ENCODE measurements at places on chromosomes 12 and 14.
A peak's percentile ranks its signal among the peaks of the same experiment; 100 is the strongest.

DNA sequence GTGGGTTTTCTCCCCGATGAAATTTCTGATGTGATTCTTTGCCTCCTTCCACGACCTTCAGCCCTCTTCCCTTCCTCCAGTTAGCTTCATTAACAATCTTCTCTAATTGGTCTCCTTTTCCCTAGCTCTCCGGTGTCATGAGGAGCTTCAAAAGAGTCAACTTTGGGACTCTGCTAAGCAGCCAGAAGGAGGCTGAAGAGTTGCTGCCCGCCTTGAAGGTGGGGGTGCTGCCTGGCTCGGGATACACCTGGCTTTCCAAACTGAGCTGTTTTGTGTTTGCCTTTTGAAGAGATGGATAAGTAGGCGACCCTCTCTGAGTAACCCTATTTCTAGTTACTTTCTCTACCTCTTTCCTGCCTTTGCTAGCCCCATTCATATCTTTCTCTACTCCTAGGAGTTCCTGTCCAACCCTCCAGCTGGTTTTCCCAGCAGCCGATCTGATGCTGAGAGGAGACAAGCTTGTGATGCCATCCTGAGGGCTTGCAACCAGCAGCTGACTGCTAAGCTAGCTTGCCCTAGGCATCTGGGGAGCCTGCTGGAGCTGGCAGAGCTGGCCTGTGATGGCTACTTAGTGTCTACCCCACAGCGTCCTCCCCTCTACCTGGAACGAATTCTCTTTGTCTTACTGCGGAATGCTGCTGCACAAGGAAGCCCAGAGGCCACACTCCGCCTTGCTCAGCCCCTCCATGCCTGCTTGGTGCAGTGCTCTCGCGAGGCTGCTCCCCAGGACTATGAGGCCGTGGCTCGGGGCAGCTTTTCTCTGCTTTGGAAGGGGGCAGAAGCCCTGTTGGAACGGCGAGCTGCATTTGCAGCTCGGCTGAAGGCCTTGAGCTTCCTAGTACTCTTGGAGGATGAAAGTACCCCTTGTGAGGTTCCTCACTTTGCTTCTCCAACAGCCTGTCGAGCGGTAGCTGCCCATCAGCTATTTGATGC, 797 bp downstream of the ESPL1 start:
- no peak for DNase-seq

GRCh38 chr12:52279422-52280318, 5.2 kb downstream of the KRT86 start:
- DNase-seq = no peak

- DNase-seq = no peak
Observed at GRCh38 chr14:72686101-72686500, 207.8 kb downstream of the DPF3 start.

DNA sequence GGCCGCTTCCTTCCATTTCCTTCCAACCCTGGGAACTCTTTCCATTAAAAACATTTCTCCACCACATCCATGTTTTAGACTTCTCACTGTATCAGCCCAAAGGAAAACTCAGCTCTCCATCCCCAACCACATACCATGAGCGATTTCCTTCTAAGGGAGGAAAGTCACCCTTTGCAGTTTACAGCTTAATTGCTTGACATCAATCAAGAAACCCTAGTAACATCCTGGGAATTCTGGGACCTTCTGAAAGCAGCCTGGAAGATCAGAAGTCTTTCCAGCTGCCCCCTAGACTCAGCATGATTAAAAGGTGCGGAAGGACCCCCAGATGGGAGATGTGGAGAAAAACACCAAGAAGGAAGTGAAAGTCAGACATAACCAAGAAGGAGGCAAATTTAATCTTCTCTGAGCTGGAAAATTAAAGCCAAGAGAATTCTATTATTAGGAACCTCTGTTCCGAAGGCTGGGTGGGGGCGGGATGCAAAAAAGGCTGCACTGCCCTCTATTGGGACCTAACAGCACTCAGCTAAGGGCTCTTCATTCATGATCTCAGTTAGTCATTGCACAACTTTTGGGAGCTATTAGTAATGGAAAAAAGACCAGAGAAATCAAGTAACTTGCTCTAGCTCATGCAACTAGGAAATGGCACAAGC, 73.3 kb upstream of the PLXNC1 start:
- no peak for DNase-seq

DNA sequence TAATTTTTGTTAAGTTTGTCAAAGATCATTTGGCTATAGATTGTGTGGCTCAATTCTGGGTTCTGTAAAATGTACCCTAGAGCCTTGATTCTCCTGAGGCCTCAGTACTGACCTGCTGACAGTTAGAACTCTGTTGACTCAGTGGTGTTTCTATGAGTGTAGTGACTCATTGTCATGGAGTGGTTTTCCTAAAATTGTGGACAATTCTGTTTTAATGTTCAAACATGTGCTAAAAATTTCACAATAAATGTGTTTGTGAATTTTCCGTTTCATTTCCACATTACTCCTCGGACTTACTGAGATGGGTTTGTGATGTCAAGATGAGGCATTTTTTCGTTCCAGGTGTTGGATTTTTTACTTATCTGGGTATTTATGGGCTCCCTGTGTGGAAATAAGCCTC, 695.9 kb downstream of the TMEM121 start:
- DNase-seq = no peak

GRCh38 chr12:57887631-57888408, 41.3 kb upstream of the CTDSP2 start:
- no peak for DNase-seq

DNA sequence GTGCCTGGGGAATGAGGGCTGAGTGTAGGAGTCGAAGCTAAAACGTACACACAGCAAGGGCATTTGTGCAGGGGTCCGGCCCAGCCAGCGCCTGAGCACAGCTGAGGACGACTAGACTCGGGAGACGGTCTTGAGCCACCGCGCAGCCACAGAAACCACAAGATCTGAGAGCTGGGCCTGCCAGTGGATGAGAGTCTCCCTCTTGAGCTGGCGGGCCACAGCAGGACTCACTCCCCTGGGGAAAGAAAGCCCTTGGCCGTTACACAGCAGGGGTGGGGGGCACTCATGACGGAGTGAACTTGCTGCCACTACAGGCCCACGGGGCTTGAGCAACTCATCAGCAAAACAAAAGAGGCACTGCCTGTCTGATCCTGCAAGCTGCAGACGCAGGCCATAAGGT, 23.0 kb downstream of the STX2 start:
- DNase-seq = no peak

DNA sequence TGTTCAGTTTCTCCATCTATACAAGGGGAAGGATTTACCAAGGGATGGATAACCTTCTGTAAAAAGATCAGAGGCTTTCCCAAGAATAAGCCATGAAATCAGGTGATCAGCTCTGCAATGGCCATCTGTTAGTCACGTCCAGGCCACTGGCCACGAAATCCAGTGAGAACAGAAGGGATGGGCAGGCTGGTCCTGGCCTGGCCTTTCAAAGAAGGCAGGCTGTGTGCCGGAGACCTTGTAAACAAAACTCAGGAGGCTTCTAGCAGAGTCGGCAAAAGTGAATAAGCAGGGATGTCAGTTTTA, 68.5 kb downstream of the RNF34 start:
- no peak for DNase-seq

DNA sequence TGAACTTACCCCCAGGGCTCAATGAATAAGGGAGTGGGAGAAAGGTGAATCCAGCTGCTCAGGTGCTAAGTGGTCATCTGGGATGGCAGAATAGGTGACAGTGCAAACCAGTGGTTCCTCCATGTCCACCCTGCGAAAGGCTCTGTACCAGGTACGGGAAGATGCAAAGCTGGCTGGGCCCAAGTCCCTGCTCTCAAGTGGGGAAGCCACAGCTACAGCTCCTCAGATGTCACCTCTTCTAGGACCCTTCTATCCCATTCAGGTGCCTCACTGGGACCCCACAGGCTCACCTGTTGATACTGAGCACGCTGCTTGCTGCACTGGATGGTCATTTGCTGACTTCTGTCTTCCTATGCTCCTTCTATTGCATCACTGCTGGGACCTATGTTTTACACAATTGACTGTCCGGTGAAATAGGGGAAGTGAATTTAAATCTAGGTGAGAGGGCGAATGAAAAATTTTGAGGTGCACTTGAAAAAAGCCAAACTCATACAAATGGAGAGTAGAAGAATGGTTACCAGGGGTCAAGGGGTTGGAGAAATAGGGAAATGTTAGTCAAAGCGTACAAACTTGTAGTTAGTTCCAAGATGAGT, 20.3 kb upstream of the PPP4R4 start:
- DNase-seq = no peak

DNA sequence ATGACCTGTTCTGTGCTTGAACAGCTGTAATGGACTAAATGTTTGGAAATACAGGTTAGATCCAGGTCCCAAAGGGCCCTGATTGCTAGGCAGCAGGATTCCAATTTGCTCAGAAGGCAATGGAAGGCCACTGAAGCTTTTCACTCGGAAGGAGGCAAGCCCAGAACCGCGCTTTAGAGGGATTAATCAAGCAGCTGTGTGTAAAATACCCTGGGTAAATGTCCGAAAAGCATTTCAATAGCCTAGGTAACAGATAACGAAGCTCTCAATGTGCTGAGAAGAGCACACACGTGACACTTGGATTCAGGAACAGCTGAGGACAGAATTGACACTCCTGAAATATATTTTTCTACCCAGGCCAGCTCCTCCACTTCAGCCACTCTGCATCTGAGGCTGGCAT, 436.1 kb downstream of the TMEM132D start:
- DNase-seq = no peak

- DNase-seq = peak; percentile 62
Observed at GRCh38 chr14:97719931-97720330, 922.7 kb downstream of the VRK1 start.

DNA sequence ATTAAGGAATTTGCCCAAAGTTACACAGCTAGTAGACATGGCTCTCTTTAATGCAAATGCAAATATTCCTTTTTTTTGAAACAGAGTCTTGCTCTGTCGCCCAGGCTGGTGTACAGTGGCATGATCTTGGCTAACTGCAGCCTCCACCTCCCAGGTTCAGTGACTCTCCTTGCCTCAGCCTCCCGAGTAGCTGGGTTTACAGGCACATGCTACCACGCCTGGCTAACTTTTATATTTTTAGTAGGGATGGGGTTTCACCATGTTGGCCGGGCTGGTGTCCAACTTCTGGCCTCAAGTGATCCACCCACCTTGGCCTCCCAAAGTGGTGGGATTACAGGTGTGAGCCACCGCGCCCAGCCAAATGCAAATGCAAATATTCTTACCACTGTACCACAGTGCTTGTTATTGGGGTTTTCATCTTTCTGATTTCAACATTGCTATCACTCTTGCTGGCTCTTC, 24.5 kb upstream of the HIGD1C start:
- DNase-seq = no peak

DNA sequence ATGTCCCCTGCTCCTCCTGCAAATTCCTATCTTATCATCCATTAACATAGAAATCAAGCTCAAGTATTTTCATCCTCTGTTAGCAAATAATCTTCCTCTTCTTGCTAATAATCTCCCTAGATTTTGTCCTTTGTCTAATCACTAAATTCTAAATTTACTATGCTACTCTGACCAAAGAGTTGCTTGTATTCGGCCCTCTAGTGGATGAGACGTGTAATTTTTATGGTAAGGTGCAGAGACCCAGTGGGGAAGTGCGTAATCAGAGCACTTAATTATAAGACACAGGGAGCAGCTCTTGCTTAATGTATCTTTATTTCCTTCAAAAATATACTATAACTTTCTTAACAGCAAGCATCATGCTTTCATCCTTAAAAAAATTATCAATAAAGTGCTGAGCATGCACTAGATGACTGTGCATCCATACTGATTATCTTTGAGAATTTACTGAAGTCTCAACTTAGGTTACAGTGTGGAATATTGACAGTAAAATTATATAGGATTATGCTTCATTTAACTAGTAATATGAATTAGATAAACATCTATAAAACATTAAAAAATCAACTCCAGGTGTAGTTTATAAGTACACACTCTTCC, 212.6 kb downstream of the SLC16A7 start:
- peak; percentile 4 for DNase-seq

DNA sequence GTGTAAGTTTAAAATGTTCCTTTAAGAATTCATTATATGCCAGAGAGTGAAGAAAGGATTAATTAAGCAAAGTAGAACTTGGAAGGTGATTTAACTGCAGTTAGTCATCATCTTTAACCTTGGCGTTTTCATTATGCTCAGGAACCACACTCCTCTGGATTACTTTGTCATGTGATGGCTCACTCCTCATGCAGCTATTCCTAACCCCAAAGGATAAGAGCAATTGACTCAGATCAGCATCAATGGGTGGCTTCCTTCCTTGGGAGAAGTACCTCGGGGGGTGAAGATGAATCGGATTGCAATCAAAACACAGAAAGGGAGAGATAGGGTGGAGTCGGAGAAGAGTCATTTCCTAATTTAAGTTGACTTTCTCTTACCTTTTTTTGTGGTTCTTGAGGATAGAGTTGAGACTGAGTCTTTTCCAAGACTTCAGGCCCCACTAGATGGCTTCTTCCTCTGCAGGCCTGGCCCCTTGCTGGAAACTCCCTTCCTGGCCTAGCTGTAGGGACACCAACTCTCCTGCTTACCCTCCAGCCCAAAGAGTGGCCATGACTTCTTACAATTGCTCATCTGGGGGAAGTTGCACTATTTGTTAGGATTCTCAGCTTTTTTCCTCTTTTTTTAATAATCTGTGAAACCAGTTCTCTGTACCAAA, 238.6 kb upstream of the DDHD1 start:
- no peak for DNase-seq

GRCh38 chr14:97224016-97224415, 426.8 kb downstream of the VRK1 start:
- no peak for DNase-seq

DNA sequence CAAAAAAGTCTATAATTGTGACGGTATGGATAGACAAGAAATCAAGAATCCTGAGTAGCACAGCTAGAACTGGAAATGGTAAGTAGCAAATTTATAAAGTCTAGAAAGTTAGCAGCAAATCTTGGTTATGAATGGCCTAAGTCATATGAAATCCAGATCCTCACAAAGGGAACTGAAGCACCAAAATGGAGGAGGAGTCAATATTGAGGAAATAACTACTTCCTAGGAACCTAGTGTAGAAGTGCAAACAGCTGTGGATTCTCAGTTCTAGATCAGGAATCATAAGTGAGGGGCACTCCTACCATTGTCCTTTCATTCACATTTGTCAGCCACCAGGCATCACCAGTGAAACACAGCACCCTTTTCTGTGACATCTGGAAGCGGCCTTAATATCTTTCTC, 202.2 kb upstream of the DCN start:
- DNase-seq = no peak

DNA sequence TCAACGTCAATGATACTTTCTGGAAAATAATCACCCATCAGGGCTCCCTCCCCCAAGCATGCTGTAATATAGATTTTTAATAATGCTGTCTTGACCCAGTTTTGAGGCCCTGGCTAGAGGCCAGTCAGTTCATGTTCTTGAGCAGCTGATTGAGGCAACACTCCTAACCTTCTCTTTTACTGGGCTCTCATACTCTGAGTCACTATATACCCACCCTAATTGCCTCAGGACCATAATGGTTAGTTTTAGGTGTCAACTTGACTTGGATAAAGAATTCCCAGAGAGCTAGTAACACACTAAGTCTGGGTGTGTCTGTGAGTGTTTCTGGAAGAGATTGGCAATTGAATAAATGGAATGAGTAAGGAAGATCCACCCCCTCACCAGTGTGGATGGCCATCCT, 527.0 kb upstream of the ATP2B1 start:
- no peak for DNase-seq

GRCh38 chr12:46303039-46303666, 34.3 kb upstream of the SLC38A1 start:
- DNase-seq = peak; percentile 68

GRCh38 chr12:1034751-1035457, 43.9 kb downstream of the ERC1 start:
- no peak for DNase-seq
